ENCODE measurements at places on chromosomes 1 and 21.

DNA sequence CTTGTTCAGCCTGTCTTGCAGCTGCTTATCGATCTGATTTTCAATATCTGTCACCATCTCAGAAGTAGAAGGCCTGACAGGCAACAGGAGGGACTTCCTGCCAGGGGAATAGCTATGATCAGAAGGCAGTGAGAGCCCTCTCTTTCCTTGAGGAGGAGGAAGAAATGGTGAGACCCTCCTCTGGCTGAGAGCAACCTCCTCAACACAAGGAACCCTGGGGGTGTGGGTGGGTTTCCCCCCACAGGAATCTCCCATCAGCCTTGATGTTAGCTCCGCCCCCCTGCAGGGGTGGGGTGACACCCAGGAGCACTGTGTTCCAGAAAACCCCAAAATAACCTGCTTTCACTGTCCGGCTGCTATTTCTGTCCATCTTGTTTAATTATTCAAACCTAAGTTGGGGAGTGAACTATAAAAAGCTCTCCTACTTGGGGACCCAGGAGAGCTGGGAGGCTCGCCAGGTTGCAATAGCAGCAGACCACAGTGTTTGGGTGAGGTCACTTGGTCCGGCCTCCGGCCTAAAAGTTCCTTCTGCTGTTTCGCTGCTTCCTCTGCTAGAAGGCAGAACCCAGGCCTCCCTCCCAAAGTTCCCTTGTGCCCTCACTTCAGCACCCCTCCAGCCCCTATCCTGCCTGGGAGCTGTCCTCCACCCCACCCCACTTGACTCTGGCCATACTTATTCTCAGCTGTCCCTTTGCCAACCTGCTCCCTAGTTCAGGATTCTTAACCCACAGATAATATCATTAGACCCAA is 7.8 kb upstream of the MEF2D start:
- DNase-seq: peak; percentile 54

DNA sequence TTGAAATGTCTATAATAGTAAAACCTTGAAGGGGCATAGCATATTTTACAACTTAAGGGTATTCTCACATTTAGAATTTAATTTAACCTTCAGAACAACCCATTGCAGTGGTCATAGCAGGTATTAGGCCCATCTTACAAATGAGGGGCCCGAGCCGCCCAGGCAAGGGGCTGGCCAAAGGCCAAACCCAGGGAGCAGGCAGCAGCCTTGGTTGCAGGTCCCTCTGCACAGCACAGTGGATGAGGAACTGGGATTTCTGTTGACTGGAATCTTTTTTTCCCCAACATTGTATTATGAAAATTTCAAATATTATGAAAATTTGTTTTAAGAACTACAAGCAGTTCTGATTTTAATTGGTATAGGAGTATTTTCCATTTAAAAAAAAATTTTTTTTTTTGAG is 33.2 kb downstream of the CCSAP start:
- no peak for DNase-seq

DNA sequence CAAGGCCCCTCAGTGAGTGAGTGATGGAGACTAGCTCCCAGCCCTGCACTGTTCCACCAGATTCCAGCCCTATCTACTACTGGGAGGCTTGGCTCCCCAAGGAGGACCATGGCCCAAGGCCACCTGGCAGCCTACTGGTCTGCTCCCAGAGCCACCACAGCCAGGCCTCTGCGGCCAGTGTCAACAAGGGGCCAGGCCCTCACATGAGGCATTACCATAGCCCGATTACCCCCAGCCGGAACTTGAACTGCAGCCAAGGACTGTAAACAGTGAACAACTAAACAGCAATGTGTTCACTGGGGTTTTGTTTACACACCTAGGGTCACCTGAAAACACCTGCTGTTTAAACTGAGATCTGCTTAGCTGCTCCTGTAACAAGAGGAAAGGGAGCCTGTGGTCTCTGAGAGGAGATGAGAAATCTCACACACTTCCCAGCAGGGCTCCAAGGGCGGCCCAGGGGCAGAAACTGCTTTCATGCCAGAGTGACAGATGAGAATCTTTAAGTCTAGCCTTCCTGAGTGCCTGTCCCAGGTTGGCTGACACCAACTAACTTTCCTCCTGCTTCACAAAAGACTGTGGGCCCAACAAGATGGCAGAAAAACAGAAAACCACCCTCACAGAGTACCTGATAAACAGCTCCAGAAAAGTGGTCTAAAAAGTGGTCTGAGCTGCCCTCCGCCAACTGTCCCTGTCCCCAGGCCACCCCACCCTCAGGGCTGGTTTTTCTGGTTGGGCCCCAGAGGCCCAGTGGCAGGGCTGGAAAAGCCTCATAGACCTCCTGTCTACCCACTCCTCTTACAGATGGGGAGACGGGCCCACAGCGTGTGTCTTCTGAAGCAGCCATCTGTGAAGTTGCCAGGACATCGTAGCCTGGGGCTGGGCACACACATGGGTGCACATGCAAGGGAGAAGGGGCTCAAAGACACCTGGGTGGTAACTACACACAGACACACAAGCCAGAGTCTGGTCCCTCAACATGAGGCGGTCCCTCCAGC is 28.8 kb downstream of the MEF2D start:
- no peak for DNase-seq

- DNase-seq: no peak
Measured at GRCh38 chr1:245645406-245645805, 490.6 kb downstream of the KIF26B start.

- no peak for DNase-seq
Measured at GRCh38 chr1:92544756-92545165, 58.0 kb upstream of the GFI1 start.

- no peak for DNase-seq
Measured at GRCh38 chr1:212261361-212261929, 23.8 kb upstream of the PPP2R5A start.

DNA sequence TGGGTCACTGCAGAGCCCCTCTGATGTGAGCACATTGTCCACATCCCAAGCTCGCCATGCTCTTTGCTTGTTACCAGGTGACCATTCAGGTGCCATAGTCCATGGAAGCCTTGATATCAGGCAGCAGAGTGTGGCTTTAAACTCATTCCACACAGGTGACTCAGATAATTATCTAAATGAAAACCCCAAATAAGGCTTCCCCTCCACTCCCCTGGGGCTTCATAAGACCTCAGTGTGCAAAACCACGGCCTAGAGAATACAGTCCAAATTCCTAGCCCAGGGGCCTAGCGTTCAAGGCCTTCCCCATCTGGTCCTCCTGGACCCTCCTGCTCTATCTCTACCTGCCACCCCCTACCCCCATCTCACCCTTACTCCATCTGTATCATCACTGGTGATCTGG is 97.1 kb downstream of the ARHGEF10L start:
- no peak for DNase-seq

DNA sequence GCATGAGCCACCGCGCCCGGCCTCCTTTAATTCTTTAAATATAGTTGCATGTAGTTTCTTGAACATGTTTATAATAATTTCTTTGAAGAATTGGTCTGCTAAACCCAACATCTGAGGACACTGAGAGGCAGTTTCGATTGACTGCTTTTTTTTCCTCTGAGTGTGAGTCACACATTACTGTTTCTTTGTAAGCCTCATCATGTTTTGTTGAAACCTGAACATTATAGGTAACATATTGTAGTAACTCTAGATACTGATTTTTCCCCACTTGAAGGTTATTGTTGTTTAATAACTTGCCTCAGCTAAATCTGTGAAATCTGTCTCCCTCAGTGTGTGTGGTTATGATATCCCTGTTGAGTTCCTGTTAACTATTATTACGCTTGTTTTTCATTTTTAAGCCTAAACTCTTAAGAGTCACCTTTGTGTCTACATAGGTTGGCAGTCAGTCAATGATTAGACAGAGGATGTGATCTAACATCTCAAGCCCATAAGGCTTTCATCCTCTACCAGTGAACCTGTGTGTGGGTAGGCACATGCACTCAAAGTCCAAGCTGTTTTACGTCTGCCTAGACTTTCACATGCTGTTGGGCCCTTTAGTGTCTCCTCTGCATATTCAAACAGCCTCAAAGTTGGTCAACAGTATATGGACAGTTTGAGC is 155.5 kb downstream of the KCNH1 start:
- DNase-seq: no peak

DNA sequence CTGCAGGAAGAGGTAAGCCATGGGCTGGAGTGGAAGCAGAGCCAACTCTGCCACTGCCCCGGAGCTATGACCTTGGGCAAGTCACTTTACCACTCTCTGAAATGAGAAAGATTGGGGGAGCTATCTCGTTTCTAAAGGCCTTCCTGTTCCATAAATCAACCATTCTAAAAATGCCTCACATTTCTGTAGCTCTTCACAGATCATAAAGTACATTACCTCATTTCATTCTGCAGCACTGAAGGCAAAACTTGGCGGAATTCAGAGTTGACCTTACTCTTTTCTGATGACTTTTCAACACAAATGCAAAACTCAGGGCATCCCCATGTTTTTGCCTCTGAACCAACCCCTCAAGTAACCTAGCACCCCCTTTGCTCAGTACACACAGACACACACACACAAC is 404.0 kb upstream of the NFIA start:
- DNase-seq: no peak

DNA sequence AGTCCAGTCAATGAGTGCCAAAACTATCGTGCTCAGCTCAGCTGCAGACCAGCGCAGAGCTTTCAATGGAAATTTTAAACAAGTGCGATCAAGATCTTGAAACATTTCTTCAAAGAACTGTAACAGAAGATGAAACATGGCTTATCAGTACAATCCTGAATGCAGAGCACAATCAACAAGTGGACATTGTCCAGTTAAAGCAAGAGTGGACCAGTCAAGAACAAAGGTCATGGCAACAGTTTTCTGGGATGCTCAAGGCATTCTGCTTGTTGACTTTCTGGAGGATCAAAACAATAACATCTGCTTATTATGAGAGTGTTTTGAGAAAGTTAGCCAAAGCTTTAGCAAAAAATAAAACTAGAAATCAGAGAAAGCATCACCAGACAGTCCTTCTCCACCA is 374.2 kb downstream of the SETD4 start:
- no peak for DNase-seq

- DNase-seq: peak; percentile 48
Measured at GRCh38 chr1:37890378-37891014, 31.1 kb upstream of the MTF1 start.

DNA sequence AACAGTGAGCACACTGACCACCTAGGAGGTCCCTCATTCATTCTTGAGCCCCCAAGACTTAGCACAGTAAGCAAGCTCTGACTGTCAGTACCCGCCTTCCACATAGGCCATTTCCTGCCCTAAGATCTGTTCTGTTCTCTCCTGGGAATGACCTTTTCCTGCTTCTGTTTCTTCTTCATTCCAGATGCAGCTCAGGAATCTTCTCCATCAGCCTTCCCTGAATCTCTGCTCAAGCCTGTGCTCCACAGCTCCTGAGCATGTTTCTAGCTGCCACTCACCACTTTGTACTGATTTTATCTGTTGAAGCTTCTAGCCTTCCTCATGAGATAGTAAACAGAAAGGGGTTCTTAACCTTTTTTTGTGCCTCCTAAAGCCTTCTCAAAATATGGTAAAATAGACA is 56.6 kb downstream of the ZNF281 start:
- DNase-seq: no peak

All from suppressor macrophage treated with lipopolysaccharide for 1 hour (primary cell).